ENCODE measurements at places on chromosomes 2 and 18.

GRCh38 chr2:223003191-223003590, 48.8 kb upstream of the KCNE4 start:
- no peaks in the 10 kb centered on the region for H3K4me1 ChIP-seq
- H3K27me3 ChIP-seq = no peaks in the 10 kb centered on the region
- no peaks in the 10 kb centered on the region for H3K36me3 ChIP-seq
- no peak overlapping the region for H3K27ac ChIP-seq

- no peak for DNase-seq
- no peak overlapping the region for H3K27ac ChIP-seq
- H3K4me1 ChIP-seq = no peaks in the 10 kb centered on the region
- H3K27me3 ChIP-seq = no peaks in the 10 kb centered on the region
These were observed 481.9 kb downstream of the TMX3 start for GRCh38 chr18:68233018-68233417.

DNA sequence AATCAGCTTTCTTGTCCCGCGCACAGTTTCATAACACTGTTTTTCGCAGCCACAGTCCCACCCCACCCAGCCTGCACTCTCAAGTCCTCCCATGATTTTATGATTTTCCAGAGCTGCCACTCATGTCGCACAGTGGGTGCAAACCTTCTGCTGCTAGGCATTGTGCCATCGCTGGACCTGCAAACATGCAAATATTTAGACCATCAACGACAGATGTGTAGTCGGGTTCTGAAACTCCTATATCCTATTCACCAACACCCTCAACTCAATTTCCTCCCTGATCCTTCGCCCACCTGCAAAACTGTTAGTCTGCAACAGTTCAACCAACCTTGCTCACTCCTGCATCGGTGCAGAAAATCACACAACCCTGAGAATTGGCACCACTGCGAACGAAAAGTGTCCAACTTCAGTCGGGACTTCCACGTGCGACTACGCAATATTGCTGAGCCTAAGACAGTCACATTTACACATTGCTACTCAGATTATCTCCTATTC, 871 bp upstream of the ALS2 start:
- peaks cover 13% of the 10 kb centered on the region for H3K4me1 ChIP-seq
- H3K4me3 ChIP-seq = peak overlapping the region; percentile 89
- H3K27me3 ChIP-seq = no peaks in the 10 kb centered on the region
- peak; percentile 2 for DNase-seq

- H3K4me1 ChIP-seq = no peaks in the 10 kb centered on the region
- H3K36me3 ChIP-seq = no peaks in the 10 kb centered on the region
- H3K27me3 ChIP-seq = no peaks in the 10 kb centered on the region
- no peak for DNase-seq
These were observed 281.3 kb downstream of the TDRD15 start for GRCh38 chr2:21404827-21405625.

DNA sequence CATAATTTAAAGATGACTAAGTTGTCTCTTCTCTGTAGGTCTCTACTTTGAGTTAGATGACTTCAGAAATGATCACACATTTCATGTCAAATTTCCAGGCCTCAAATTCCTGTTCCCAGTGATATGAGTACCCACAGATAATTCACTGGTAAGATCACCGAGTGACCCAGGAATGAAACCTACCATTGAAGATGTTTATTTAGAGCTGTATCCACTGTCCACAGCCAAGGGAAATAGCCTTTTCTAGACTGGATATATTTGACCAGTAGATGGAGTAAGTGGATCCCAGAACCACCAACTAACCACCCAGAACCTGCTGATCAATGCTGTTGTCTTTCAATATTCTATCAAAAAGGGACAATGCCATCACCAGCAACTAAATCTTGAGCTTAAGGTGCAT, 238.8 kb downstream of the SLC8A1 start:
- H3K36me3 ChIP-seq = no peaks in the 10 kb centered on the region
- DNase-seq = no peak
- no peaks in the 10 kb centered on the region for H3K27me3 ChIP-seq
- no peak overlapping the region for H3K4me3 ChIP-seq
- no peak overlapping the region for H3K27ac ChIP-seq
- H3K4me1 ChIP-seq = no peaks in the 10 kb centered on the region

- H3K27me3 ChIP-seq = no peaks in the 10 kb centered on the region
- DNase-seq = no peak
- peak overlapping the region; percentile 38 for H3K4me3 ChIP-seq
These were observed 110.0 kb upstream of the EPAS1 start for GRCh38 chr2:46187112-46187618.

DNA sequence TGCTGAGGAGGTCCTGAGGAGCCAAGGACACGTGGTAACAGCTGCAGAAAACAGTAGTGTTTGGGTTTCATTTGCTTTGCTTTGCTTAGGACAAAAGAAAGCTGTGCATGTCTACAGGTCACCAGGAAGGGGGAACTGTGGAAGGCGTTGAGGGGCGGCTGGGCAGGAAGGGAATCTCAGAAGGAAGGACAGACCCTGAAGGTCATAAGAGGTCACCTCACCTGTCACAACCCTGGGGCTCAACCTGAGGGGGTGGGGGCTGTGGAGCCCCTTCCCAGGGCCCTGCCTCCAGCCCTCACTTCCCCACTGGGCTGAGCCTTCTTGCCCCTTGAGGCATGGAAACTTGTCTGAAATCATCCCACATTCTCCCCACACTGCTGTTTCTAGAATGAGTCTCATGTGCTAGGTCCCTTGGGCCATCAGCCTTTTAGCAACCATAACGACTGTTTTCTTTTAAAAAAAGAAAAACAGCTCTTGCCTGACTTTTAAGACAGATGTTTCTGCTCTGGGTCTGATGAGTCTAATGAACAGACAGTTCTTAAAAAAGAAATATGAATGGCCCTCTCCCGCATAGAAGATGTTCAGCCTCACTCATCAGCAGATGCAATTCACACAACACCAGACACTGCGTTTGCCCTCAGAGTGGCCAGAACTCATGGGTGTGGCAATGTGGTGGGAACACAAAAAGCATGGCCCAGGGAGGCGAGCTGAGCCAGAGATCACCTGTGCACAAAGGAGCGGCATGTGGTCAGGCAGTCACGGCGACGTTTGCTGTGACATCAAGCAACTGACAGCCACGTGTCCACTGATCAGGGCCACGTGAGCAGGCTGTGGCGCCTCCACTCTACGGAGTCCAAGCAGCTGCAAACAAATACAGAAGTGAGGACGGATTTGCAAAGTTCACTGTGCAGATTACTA, 84.0 kb downstream of the SEPTIN10 start:
- no peak overlapping the region for H3K27ac ChIP-seq
- no peaks in the 10 kb centered on the region for H3K36me3 ChIP-seq
- H3K27me3 ChIP-seq = no peaks in the 10 kb centered on the region
- no peak overlapping the region for H3K4me3 ChIP-seq
- H3K4me1 ChIP-seq = no peaks in the 10 kb centered on the region

Measured in CD8-positive, alpha-beta memory T cell (primary cell).